ENCODE measurements at places on chromosomes 13 and 19.

- DNase-seq, result peak; percentile 49
Measured at GRCh38 chr13:114311908-114312307, 2.4 kb upstream of the CHAMP1 start.

- DNase-seq, result no peak
Measured at GRCh38 chr19:640161-640558, 481 bp downstream of the FGF22 start.

DNA sequence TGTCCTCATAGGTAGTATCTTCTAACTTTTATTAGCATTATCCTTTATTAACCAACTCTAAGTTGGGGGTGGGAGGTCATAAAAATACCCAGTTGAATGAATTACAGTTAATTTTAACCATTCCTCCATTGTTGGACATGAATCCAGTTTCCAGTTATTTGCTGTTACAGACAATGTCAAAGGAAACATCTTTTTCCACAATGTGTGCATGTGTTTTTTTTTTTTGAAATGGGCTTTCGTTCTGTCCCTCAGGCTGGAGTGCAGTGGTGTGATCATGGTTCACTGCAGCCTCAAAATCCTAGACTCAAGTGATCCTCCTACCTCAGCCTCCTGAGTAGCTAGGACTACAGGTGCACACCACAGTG lies 32.0 kb downstream of the KLF5 start:
- DNase-seq, result no peak

GRCh38 chr13:81602241-81602640 lies 1261.3 kb upstream of the SPRY2 start:
- no peak for DNase-seq

DNA sequence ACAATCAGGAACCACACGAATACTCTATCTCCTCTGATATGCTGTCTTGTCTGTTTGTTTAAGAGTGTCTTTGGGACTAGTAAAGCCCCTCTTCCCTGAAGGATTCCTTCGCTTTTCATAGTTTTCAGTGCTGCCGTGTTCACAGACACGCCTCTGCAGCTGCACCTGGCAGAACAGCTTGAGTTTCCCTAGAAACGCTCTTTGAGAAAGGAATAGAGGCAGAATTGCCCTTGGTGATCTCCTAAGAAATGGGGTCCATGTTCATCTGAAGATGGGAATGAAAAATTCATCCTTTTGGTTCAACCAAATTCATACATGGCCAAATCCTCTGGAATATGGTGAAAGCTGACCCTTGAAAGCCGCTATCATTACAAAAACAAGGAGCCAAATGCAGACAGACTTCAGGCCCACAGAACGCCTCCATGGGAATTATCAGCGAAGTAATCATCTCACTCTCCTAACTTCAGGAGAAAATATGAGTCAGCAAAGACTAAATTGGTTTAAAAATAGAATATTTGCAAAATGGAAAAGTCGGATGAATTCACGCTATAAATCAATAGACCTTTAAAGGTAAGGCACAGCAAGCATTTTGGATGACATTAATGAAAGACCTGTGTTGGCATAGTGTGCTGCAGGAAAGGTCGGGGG lies 5.5 kb downstream of the SACS start:
- peak; percentile 47 for DNase-seq
